Testis (tissue), 5 donors: ENCODE measurements at places on chromosomes 11 and 22. TPM values are rescaled to one million over a fixed set of nuclear protein-coding genes. Genes with fewer than 3 reads are reported as not detected.

Gene RAG1
- 1.5 TPM for total RNA-seq

DNA sequence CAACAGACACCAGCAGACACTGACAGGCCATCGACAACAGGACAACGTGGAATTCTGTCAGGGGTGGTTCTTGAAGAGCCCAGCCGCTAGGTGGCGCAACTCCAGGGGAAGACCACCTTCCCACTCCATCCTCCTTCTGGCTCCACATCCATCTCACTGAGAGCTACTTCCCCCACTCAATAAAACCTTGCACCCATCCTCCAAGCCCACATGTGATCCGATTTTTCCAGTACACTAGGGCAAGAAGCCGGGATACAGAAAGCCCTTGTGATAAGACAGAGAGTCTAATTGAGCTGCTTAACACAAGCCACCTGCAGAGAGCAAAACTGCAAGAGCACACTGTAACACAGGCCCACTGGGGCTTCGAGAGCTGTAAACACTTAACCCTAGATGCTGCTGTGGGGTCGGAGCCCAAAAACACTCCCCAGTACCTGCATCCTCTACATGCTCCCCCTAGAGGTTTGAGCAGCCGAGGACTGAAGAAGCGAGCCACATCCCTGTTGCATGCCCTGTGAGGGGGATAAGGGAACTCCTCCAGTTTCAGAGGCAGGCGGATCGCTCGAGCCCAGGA, 11.5 kb upstream of the RAB39A start:
- H3K27ac ChIP-seq: no peak overlapping the region
- H3K4me3 ChIP-seq: no peak overlapping the region
- H3K4me1 ChIP-seq: no peaks in the 10 kb centered on the region

DNA sequence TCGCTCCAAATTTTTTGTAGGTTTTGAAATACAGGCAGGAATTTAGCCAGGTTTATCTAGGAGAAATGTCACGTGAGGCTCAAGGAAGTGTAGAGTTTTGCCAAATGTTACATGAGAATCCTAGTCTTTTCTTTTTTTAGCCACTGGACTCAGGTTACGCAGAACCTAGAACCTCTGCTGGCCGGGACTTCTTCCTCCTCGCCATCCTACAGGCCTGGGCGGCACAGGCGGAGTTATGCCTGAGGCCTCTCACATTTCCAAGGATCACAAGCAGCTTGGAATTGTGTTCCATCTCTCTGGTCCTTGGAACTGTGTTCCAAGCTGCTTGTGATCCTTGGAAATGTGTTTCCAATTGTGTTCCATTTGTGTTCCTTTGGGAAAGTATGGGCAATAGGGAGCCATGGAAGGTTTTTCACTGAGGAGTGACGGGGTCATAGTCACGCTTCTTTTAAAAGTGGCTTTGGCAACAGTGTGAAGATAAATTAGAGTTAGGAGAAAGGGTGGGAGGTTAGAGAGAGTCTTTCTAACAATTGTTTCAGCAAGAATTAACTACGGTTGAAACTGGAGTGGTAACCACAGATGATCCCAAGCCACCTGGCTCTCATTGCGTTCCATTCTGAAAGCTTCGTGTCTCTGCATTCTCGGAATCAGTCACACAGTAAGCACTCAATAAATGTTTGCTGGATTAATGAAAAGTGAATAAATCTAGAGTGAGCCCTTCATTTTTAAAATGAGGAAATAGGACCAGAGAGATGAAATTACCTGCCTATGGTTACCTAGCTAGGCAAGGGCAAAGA, 12.5 kb upstream of the POU2AF1 start:
- H3K36me3 ChIP-seq: no peaks in the 10 kb centered on the region
- H3K27ac ChIP-seq: no peak overlapping the region
- no peaks in the 10 kb centered on the region for H3K27me3 ChIP-seq
- H3K4me1 ChIP-seq: no peaks in the 10 kb centered on the region

- DNase-seq: no peak
- no peak overlapping the region for H3K4me3 ChIP-seq
- no peaks in the 10 kb centered on the region for H3K27me3 ChIP-seq
- H3K27ac ChIP-seq: no peak overlapping the region
Measured at GRCh38 chr11:93715797-93716396, 25.4 kb downstream of the TAF1D start.

Gene CHRM4
- 19.5 TPM for total RNA-seq

Gene MS4A4A
- total RNA-seq: 2.0 TPM

GRCh38 chr22:46021577-46021976, 44.6 kb upstream of the WNT7B start:
- H3K27ac ChIP-seq: no peak overlapping the region
- H3K36me3 ChIP-seq: no peaks in the 10 kb centered on the region
- no peak for DNase-seq
- no peak overlapping the region for H3K4me3 ChIP-seq
- no peaks in the 10 kb centered on the region for H3K27me3 ChIP-seq
